ENCODE measurements at places on chromosomes 6 and 20. TPM values are rescaled to one million over a fixed set of nuclear protein-coding genes. Genes with fewer than 3 reads are reported as not detected.

ZSCAN12 gene
- 14.8 TPM for total RNA-seq

SLC35F1 gene
- not detected for total RNA-seq

SLC17A2 gene
- not detected for total RNA-seq

OPRL1 gene
- 7.3 TPM for total RNA-seq

VNN1 gene
- not detected for total RNA-seq

DNA sequence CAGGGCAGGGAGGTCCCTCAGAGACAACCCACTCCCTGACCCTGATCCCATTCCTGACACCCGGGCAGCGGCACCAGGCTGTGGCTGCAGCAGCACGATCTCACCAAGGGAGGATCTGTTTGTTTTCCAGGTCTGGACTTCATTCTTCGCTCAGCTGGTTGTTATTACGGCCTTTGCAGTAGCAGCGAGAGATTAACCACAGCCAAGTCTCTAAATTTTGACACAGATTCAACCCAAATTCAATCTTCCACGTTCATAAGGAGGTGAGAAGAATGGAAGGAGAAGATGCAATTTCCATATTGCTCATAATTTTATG is 91.1 kb upstream of the THBS2 start:
- H3K4me3 ChIP-seq = no peak overlapping the region
- H3K36me3 ChIP-seq = no peaks in the 10 kb centered on the region
- H3K27ac ChIP-seq = no peak overlapping the region
- no peaks in the 10 kb centered on the region for H3K27me3 ChIP-seq
- DNase-seq = no peak
- no peaks in the 10 kb centered on the region for H3K4me1 ChIP-seq

GRCh38 chr6:7058250-7058923 is 49.4 kb upstream of the RREB1 start:
- H3K4me1 ChIP-seq = peaks cover under 1% of the 10 kb centered on the region
- H3K27ac ChIP-seq = no peak overlapping the region
- H3K36me3 ChIP-seq = no peaks in the 10 kb centered on the region
- no peak for DNase-seq
- H3K4me3 ChIP-seq = no peak overlapping the region

- H3K27ac ChIP-seq = no peak overlapping the region
- no peaks in the 10 kb centered on the region for H3K4me1 ChIP-seq
- H3K4me3 ChIP-seq = no peak overlapping the region
- no peaks in the 10 kb centered on the region for H3K27me3 ChIP-seq
- H3K36me3 ChIP-seq = no peaks in the 10 kb centered on the region
- DNase-seq = no peak
Observed at GRCh38 chr6:165098165-165098564, 211.2 kb downstream of the C6orf118 start.

DNA sequence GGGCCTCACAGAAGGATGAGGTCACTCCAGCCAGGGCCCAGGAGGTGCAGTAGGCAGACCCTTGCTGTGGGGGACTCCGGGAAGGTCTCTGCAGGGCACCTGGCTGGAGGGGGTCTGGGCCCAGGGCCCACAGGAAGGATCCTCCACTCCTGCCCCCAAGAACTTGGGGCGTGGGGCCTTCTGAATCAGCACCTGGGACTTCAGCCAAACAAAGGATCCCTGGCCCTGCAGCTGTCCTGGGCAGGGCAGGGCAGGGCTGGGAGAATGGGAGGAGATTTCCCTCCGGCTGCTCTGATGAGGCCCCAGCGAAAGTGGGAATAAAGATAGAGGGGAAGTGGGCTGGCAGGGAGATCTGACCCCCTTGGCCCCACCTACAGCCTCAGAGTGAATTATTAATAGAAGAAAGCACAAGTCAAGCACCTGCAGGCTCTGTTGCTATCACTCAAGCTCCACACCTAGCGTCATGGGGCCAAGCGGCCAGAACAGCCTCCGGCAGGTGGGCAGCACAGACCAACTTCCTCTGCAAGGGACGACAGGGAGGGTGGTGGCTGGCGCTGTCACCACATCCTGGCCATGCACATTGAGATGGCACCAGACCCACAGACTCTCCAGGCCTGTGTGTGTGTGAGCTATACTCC is 61.6 kb upstream of the MRPS10 start:
- DNase-seq = no peak
- H3K27me3 ChIP-seq = peaks cover 3% of the 10 kb centered on the region
- no peak overlapping the region for H3K4me3 ChIP-seq
- no peaks in the 10 kb centered on the region for H3K36me3 ChIP-seq
- H3K4me1 ChIP-seq = no peaks in the 10 kb centered on the region
- H3K27ac ChIP-seq = no peak overlapping the region

DNA sequence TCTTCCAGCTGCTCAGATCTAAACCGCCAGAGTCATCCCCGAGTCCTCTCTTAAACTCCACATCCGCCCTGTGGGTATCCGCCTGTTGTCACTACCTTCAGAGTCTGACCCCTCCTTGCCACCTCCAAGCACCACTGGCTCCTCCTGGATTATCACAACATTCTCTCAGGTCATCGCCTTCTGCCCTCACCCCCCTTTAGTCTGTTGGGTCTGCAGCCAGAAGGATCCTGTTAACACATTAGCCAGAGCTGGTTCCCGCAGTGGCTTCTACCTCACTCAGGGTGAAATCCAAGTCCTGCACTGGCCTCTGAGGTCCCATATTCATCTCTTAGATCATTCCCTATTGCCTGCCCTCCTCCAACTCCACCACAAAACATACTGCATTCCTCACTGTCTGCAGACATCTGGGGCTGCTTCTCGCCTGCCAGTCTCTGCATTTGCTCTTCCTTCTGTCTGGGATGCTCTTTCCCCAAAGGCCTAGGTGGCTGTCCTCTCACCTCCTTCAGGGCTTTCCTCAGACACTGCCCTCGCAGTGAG is 34.1 kb downstream of the TNXB start:
- H3K36me3 ChIP-seq = no peaks in the 10 kb centered on the region
- no peak for DNase-seq
- no peak overlapping the region for H3K4me3 ChIP-seq
- H3K27me3 ChIP-seq = no peaks in the 10 kb centered on the region
- H3K27ac ChIP-seq = no peak overlapping the region
- H3K4me1 ChIP-seq = no peaks in the 10 kb centered on the region

DNA sequence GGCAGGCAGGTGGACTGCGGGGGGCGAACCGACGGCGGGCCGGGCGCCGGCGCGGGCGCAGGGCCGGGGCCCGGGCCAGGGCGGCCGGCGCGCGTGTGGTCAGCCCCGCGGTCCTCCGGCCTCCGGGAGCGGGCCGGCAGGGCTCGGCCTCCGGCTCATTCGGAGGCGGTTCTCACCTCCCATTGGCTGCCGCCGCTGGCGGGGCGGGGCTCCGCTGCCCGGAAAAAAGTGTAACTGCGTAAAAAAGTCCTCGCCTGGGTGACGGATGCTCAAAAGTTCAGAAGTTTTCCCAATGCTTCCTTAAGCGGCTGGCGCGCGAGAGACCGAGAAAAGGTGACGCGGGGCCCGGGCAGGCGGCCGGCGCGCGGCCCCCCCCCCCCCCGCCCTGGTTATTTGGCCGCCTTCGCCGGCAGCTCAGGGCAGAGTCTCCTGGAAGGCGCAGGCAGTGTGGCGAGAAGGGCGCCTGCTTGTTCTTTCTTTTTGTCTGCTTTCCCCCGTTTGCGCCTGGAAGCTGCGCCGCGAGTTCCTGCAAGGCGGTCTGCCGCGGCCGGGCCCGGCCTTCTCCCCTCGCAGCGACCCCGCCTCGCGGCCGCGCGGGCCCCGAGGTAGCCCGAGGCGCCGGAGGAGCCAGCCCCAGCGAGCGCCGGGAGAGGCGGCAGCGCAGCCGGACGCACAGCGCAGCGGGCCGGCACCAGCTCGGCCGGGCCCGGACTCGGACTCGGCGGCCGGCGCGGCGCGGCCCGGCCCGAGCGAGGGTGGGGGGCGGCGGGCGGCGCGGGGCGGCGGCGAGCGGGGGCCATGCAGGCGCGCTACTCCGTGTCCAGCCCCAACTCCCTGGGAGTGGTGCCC is at the start of gene FOXC1:
TSS of gene FOXC1 (plus strand) at position 268 of the 849 bp plus-strand sequence. CDS start at position 799, 531 bp downstream.
- peak; percentile 64 for DNase-seq
- H3K4me1 ChIP-seq = peaks cover 65% of the 10 kb centered on the region
- H3K27me3 ChIP-seq = no peaks in the 10 kb centered on the region
- H3K36me3 ChIP-seq = no peaks in the 10 kb centered on the region
- H3K27ac ChIP-seq = no peak within 1 kb of the TSS

DNA sequence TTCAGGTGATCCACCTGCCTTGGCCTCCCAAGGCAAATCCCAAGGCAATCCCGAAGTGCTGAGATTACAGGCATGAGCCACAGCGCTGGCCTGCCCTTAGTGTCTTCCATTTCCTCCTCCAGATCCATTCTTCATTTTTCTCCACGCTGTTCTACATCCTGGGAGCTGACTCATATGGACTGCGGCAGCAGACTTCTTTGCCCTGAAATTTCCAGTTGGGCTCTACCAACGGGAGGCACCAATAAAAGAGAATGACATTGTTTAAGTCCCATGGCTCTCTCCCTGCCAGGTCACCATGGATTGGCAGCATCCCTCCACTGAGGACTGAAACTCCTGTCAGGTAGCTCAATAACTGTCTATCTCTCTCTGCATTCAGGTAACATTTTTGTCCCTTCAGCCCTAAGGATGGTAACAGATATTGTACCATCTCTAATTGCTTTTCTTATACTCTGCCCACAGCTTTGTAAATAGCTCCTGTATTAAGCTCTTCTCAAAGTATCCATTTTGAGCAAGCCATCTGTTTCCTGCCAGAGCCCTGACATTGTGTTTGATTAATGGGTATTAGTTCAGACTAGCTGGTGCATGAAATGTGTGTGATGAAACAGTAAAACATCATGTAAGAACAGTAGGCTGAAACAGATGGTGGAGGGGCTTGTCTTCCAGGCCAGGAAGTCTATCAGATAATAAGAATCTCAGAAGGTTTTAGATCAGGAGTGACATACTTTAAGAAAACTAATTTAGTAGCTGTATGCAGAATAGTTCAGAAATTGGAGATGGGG is 3.6 kb downstream of the TBCC start:
- H3K36me3 ChIP-seq = no peaks in the 10 kb centered on the region
- peaks cover 13% of the 10 kb centered on the region for H3K4me1 ChIP-seq
- no peaks in the 10 kb centered on the region for H3K27me3 ChIP-seq
- no peak overlapping the region for H3K4me3 ChIP-seq
- no peak for DNase-seq

- H3K36me3 ChIP-seq = no peaks in the 10 kb centered on the region
- H3K27ac ChIP-seq = no peak overlapping the region
- H3K4me1 ChIP-seq = no peaks in the 10 kb centered on the region
- no peak for DNase-seq
Observed at GRCh38 chr6:123547216-123547978, 89.4 kb downstream of the TRDN start.

DNA sequence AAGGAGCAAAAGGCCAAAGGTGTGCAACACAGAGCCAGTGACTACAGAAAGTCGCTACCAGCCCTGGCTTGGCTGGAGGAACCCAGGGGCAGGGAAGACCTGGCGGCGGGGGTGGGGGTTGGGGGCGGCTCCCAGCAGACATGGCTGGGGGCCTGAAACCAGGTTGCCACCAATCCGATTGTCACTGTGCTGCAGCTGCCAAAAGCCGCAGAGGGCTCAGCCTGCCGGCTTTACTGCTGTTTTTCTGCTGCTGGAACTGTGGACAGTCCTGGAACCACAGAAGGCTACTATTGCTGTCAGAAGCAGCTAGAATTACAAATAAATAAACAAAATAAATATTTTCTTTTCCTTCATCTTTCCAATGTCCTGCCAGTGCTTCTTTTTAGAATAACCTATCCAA is 25.7 kb upstream of the OGFRL1 start:
- H3K4me3 ChIP-seq = no peak overlapping the region
- no peaks in the 10 kb centered on the region for H3K36me3 ChIP-seq
- no peak for DNase-seq
- H3K27me3 ChIP-seq = peaks cover 3% of the 10 kb centered on the region
- no peak overlapping the region for H3K27ac ChIP-seq
- H3K4me1 ChIP-seq = no peaks in the 10 kb centered on the region

GRCh38 chr6:22928775-22929174 is 359.4 kb downstream of the HDGFL1 start:
- no peaks in the 10 kb centered on the region for H3K36me3 ChIP-seq
- no peak overlapping the region for H3K4me3 ChIP-seq
- no peaks in the 10 kb centered on the region for H3K4me1 ChIP-seq
- no peak overlapping the region for H3K27ac ChIP-seq
- no peaks in the 10 kb centered on the region for H3K27me3 ChIP-seq
- DNase-seq = no peak

GRCh38 chr6:108029226-108029921 is 45.2 kb downstream of the OSTM1 start:
- H3K27ac ChIP-seq = no peak overlapping the region
- no peak overlapping the region for H3K4me3 ChIP-seq

GRCh38 chr6:111941686-111942330 is 68.6 kb upstream of the FYN start:
- H3K4me3 ChIP-seq = no peak overlapping the region
- no peaks in the 10 kb centered on the region for H3K36me3 ChIP-seq
- no peak overlapping the region for H3K27ac ChIP-seq
- H3K4me1 ChIP-seq = no peaks in the 10 kb centered on the region
- DNase-seq = no peak
- no peaks in the 10 kb centered on the region for H3K27me3 ChIP-seq

DNA sequence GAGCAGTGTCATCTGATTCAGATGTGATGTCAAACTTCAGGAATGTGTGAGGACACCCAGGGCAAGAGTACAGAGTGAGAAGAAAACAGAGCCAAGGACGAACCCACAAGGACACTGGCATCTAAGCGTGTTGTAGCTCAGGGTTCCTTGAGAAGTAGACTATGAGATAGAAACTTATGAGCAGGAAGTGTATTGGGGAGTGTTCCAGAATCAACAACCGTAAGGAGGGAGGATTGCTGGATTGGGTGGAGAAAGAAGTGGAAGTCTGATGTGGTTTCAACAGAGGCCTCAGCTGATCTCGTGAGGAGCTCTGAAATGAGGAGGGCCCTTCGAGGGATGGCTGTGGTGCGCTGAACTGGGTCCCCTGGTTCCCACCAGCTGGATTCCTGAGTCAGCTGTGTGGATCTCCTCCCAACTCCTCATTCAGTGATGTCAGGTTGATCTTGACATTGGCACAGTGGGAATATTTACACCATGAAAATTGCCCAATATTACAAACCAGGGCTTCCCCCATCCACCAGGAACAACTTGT is 25.7 kb upstream of the IGF2R start:
- no peak overlapping the region for H3K27ac ChIP-seq
- no peak for DNase-seq
- no peaks in the 10 kb centered on the region for H3K27me3 ChIP-seq
- no peaks in the 10 kb centered on the region for H3K4me1 ChIP-seq
- H3K36me3 ChIP-seq = no peaks in the 10 kb centered on the region
- no peak overlapping the region for H3K4me3 ChIP-seq

All from B cell (primary cell).